ENCODE measurements at places on chromosomes 3 and 15.
A peak's percentile ranks its signal among the peaks of the same experiment; 100 is the strongest.

GRCh38 chr15:69881302-69881670 is 216.4 kb downstream of the TLE3 start:
- DNase-seq = no peak

GRCh38 chr3:48747015-48747615 is 30.1 kb upstream of the IP6K2 start:
- DNase-seq = no peak

GRCh38 chr15:98554272-98555172 is 93.8 kb upstream of the IGF1R start:
- DNase-seq = no peak

DNA sequence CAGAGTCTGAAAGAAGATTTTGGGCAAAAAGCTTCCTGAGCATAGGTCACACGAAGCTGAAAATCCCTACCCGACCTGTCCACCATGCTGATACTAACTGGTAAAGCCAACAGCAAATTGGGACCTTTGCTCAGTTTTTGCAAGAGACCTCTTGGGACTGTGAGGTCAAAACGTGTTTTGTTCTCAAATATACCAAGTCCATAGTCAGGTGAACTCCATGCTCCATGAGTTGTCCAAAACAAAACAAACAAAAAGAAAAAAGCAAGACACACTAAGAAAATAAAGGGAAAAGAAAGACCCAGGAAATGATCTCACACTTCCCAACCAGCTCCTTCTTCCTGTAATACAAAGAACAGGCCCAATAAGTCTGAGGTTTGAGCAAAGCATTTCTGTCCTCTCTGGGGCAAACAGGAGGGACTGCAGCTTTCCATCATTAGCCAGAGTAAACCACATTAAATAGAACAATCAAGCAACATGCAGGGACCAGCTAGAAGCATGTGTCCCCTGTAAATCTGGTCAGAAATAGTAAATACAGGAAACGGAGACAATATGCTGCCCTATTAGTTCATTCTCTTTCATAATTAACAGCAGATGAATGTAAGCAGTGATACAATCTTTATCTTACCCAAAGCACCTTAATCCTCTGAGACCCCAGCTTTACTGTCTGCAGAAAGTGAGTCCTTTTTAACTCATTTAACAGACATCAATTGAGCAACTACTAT is 125.0 kb upstream of the LIPC start:
- DNase-seq = no peak

GRCh38 chr3:46831316-46831715 is 31.9 kb downstream of the MYL3 start:
- DNase-seq = no peak

DNA sequence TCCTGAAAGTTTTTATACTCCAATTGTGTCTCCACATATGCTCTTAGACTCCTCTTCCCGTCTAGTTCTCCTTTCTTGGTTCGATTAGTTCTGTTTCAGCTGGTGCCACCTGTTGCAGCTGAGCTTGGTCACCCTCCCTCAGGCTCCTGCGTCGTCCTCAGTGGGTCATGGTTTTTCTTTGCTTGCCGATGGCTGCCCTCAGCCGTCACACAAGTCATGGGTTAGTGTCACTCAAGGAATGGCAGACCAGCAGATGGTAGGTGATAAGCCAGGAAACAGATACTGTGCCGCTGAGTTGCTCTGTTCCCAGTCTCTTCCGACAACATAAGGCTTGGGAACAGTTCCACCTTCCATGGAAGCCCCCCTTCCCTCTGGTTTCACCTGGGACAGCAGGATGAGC is 109.9 kb downstream of the IGF1R start:
- no peak for DNase-seq

DNA sequence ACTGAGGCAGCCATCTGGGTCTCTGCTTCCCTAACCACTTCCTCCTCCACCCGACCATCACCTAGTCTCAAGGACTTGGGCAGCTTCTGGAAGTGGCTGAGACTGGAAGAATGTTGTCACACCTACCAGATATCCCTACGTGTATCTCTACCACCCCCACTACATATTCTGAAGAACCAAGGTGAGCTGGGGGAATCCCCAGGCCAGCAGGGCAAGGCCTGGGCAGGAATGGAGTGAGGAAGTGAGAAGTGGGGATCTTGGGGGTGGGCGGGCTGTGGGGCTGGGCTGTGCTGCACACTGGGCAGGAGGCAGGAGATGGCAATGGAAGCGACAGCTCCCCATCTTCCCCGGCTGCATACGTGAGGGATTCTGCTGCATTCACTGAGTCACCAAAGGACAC is 17.5 kb upstream of the ALDH1A3 start:
- no peak for DNase-seq

DNA sequence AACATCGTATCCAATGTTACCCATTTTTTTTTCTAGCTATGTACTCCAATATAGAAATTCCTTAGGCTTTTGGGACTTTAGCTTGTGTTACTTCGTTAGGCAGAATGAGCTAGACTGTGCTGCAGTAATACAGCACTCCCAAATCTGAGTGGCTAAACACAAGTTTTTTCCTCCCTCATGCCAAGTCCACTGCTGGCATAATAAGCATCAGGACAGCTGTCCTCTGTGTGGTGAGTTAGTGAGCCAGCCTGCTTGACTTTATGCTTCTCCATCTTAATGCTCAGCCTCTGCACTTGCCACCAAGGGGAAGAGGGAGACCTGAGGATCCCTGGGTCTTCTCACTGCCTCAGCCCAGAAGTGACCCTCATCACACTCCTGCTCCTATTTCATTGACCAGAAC is 18.2 kb upstream of the ACOX2 start:
- no peak for DNase-seq

DNA sequence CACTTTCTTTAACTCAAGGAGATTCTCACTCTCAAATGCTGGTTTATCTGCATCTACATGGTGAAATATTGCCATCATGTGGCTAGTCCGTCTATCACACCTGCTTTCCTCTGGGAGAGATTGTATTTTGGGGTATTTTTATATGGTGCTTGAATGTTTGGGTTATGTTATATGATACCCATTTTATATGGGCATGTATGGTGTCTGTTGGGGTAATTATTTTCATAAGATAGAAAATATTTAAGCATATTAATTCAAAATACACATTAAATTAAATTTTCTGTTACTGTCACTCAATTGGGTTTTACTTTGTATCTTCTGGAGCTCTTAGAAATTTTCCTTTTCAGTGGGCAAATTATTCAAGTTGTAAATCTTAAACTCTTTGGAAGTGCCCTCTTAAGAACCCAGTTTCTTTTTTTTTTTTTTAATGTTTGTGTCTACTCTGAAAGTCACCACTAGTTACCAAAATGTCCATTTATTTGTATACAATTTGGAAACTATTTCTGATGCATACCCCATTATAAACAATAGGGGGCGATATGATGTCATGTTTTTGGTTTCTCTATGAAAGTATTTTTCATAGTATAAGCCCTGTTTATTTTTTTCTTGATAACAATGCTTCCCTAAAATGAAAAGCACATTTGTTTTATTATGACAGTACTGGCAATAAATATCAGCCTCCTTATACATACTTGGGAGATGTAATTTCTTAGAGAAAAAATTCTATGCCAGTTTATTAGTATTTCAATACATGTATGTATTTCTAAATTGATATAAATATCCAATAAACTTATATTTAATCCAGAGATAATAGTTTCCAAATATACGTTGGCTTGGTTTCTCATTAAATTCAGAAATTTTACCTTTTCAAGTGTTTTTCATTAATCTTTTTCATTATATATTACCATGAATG is 36.1 kb upstream of the PLSCR5 start:
- peak; percentile 1 for DNase-seq

DNA sequence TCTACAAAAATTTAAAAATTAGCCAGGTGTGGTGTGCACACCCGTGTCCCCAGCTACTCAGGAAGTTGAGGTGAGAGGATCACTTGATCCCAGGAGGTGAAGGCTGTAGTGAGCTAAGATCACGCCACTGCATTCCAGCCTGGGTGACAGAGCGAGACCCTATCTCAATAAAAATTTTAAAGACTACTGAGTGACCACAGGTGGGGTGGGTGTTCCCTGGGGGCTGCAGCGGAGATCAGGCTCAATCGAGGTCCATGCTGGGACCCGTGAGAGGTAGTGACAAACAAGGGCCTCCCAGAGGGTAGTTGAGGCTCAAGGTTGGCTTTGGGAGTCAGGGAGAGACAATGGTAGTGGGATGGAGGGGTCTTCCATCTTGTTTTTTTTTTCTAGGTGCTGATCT is 38.9 kb upstream of the LIMD1 start:
- no peak for DNase-seq

DNA sequence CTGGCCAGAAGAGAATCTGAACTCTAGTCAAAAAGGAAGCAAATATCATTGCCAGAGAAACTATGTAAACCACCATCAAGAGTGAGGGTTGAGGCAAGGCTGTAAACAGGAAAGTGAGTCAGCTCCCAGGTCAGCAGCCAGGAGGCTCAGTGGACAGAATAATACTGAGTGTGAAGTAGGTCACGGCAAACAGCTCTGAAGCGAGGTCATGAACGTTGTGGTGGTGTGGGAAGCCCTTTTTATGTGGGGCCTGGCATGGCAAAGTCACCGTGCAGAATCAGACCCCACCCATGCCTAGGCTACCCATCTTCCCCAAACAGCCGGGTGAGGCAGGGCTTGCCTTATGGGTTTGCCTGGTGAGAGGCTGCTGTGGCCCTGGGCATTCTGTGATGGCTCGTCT is 43.9 kb downstream of the THBS1 start:
- DNase-seq = peak; percentile 53

DNA sequence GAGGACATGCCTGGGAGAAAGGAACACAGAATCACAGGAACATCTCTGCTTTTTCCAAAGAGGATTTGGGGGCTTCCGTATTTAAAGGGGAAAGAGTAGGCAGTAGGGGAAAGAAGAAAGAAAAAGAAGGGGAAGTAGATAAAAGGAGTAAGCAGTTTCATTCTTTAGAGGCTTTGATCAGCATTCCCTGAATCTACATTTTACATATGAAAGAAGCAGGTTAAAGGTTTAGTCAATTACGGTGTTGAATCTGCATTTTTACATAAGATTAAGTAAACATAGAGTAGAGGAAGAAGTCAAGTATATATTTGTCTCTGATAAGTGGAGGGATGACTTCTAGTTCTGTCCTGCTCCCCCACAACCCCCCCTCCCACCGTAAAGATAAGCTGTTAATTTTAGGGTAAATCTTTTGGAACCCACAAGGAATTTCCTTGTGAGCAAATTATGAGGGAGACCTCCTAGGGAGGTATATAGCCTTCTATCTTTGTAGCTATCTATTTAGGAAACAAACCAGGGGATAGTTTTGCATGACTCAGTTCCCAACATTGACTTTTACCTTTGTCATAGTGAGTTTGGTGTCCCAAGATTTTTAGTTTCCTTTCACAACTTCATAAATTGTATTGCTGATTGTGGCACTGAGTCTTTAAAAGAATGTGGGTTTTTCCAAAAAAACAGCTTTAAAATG is 8.7 kb upstream of the P2RY12 start:
- DNase-seq = no peak

- DNase-seq = no peak
Observed at GRCh38 chr3:30804984-30805383, 89.5 kb downstream of the GADL1 start.

- DNase-seq = peak; percentile 72
Observed at GRCh38 chr15:63610209-63610841, 13.1 kb downstream of the FBXL22 start.

- DNase-seq = no peak
Observed at GRCh38 chr3:17384567-17385296, 357.7 kb downstream of the TBC1D5 start.

GRCh38 chr3:40258064-40258463 is 51.4 kb upstream of the EIF1B start:
- no peak for DNase-seq

GRCh38 chr3:159941038-159942000 is 47.3 kb upstream of the IL12A start:
- no peak for DNase-seq

- DNase-seq = no peak
Observed at GRCh38 chr3:78221300-78221699, 1181.4 kb downstream of the ROBO2 start.

DNA sequence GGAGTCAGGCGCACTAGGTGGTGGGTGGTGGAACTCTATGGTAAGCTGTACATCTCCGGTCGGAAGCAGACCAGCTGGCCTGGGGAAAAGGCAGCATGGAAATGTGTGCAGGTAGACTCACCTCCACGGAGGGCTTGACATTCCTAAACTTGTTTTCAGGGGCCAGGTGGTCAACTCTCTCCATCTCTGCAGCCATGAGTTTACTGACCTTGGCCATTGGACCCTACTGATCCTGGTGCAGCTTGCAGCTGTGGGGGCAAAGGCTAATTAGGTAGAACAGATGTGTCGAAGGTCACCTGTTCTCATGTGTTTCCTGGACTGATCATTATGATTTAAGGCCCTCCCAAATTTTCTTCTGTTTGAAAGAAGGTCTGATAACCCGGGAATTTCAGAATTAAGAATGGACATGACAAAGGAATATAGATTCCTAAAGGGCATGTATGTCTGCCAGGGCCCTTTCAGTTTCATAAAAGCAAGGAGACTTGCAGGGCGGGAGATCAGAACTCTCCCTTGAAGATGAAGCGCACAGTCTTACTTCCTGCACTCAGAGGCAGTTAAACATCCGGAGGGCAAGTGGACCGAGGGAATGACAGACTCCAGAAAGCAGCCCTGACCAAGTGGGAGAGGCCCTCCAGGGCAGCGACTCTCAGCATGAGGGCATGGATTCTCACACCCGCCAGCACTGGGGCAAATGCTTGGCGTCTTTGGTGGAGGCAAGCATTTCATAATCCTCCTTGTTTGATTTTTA is 56.1 kb upstream of the CMTM7 start:
- no peak for DNase-seq
